Effector memory CD4-positive, alpha-beta T cell (primary cell): ENCODE measurements at places on chromosomes 12 and 14.

DNA sequence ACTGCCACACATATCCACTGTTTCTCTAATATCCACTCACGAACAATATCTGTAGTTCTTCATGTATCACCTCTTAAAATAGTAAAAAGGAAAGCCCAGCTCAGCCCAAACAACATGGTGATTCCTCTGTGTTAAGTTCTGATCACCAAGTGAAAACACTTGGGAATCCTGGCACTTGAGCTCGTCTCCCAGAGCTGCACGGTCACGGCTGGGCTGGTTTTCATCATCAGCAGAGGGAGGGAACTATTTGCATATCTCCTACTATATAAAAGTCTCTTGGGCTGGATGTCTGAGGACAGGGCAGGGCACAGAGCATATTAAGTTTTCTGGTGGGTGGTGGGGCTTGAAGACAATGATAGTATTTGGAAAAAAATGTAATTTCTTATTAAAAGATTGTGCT lies 870.6 kb downstream of the TMEM121 start:
- no peak for DNase-seq

DNA sequence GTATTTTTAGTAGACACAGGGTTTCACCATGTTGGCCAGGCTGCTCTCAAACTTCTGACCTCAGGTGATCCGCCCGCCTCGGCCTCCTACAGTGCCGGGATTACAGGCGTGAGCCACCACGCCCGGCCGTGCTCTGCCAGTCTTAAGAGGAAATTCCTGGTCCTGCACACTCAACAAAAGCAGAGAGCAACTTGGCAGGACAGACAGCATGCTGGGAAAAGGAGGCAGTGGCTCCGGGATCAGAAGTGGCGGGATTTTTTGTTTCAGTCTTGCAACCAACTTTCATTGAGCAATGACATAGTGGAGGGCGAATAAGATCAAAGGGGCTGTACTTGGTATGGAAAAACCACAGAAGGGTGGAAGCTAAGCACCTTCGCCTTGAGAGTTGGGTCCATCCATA lies 2.1 kb downstream of the CKAP4 start:
- no peak for DNase-seq

DNA sequence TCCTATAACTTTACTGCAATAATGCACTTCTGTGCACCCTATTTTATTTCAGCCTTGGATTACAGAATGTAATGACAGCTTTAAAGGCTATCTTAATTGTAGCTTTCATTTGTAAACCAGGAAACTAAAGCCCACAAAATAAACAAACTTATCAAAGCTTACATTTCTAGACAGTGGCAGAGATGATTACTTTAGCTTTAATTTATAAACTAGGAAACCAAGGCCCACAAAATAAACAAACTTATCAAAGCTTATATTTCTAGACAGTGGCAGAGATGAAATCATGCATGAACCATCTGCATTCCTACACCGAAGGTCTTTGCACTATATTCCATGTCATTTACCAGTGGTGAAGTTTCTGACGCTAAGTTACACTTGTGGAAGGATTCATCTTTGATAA lies 74.4 kb downstream of the PRKD1 start:
- DNase-seq, result no peak

GRCh38 chr12:104568935-104569334 lies 112.2 kb downstream of the CHST11 start:
- DNase-seq, result no peak
